Stimulated activated CD4-positive, alpha-beta T cell treated with anti-CD3 and anti-CD28 coated beads, TNF-alpha, amount 100 ng/mL, for 1 hour (primary cell): ENCODE measurements at places on chromosomes 6 and 20.

- DNase-seq, result no peak
Measured at GRCh38 chr6:155216312-155217046, 47.3 kb upstream of the CLDN20 start.

GRCh38 chr6:41080621-41081020 is 7.8 kb downstream of the NFYA start:
- no peak for DNase-seq

DNA sequence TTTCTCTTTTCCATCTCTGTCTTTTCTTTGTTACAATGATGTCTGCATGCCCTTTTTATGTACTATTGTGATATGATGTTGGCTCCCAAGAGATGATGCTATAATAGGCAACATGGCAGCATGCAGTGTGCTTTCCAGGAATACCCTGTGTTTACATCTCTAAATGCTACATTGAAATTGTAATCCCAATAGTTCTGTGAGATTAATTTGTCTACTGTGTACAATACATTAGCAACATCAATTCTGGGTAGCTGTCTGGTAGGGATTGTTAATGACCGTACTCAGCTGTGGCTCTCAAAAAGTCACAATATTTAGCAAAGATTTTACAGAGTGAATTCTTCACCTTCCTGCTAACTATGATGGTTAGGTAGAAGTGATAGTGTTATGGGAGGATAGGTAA is 225.6 kb upstream of the MMS22L start:
- DNase-seq, result no peak

DNA sequence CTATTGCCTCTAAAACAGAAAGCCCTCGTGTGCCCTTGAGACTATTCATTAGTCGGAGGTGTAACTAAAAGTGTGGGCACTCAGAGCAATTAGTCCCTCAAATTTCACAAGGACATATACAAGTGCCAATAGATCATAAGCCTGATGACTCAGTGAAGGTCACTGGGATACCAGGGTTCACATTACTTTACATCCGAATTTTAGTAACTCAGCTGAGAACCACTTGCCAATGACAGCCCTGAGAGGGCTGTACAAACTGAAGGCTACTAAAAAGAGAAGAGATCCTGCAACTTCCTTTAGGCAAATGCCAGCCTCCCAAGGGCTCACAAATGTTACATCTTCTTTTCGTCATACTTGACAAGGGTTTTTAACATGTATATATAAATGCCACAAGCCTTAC is 369.6 kb downstream of the TENT5A start:
- DNase-seq, result no peak

- no peak for DNase-seq
Measured at GRCh38 chr6:45434381-45434700, 56.6 kb upstream of the SUPT3H start.

GRCh38 chr20:62393335-62393665 is 6.4 kb downstream of the RPS21 start:
- DNase-seq, result no peak

- no peak for DNase-seq
Measured at GRCh38 chr6:24193364-24193763, 67.3 kb downstream of the NRSN1 start.

DNA sequence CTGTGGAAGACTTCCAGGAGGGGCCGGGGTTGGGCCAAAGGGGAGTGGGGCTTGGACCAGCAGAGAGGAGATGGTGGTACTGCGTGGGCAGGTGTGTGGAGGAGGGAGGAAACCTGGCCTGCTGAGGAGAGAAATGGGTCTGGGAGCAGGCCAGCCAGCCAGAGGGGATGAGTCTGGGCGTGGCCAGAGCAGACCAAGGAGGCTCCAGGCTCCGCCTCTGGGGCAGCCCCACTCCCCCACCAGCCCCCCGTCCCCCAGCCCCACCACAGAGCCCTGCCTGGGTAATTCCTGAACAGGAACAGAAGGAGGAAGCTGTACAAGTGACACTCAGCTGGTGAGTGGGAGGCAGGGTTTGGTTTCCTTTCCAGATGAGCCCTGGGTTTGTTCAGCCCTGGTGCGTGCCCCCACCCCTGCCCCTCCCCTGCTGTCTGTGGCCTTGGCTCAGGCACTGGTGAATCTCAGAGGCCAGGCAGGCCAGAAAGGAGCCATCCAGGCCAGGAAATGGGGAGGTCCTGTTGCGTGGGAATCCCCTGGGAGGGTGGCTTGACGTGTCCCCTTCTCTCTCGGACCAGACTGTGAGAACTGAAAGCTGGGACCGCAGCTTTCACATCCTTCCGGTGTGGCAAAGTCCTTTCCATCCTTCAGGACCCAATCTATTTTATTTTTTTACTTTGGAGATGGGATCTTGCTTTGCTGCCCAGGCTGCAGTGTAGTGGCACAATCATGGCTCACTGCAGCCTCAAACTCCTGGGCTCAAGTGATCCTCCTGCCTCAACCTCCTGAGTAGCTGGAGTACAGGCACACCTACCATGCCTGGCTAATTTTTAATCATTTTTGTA is 9.4 kb upstream of the SRC start:
- DNase-seq, result no peak

DNA sequence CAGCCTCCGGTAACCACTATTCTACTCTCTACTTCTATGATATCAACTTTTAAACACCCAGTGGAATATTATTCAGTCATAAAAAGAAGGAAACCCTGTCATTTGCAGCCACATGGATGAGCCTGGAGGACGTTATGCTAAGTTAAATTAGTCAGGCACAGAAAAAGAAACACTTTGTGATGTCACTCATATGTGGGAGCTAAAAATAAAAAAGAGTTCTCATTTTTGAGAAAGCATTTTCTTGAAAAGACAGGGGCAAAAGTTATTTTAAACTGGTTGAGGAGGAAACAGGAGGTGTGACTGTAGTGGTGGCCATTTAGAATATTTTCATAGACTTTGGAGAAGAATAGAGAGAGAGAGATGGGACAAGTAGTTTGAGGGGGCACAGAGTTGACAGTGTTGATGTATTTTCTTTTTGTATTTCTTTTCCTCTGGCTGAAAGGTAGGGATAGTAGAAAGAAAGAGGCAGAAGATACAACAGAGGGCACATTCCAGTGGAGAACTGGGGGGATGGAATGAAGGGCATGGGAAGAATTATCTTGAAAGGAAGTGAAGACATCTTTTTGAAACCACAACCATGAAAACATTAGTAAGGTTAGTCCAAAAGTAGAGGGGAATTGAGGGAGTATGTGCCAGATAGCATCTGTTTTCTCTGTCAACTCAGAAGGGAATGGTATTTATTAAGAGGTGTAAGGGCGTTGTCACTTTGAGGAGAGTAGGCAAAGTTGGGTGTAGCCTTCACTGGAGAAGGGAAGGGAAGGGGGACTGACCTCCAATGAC is 181.3 kb upstream of the GMDS start:
- no peak for DNase-seq
